ENCODE measurements at places on chromosomes 7 and 10. TPM values are rescaled to one million over a fixed set of nuclear protein-coding genes. Genes with fewer than 3 reads are reported as not detected.

The HMX2 gene
- total RNA-seq = not detected

The EPDR1 gene
- total RNA-seq = 7.5 TPM

The NEUROD6 gene
- total RNA-seq = not detected

The CLDN15 gene
- total RNA-seq = 3.5 TPM

The LIPF gene
- not detected for total RNA-seq

The C10orf62 gene
- not detected for total RNA-seq

All from myometrial cell (primary cell).